HFFc6 (cell line): ENCODE measurements at places on chromosomes 13 and 19. TPM values are rescaled to one million over a fixed set of nuclear protein-coding genes. Genes with fewer than 3 reads are reported as not detected.

RETN gene
- total RNA-seq = not detected in 3 replicates

TPM4 gene
- total RNA-seq = 920 to 1,231 TPM (median 944 TPM) in 3 replicates

- DNase-seq = no peak
Observed at GRCh38 chr13:74442751-74443150, 308.5 kb upstream of the KLF12 start.

GRCh38 chr19:50252111-50252886 lies 48.9 kb downstream of the MYH14 start:
- DNase-seq = no peak

GRCh38 chr19:1067341-1067957 lies 482 bp downstream of the ARHGAP45 start:
- no peak for DNase-seq

- no peak for DNase-seq
Observed at GRCh38 chr13:36382030-36382429, 35.8 kb upstream of the SPART start.

DNA sequence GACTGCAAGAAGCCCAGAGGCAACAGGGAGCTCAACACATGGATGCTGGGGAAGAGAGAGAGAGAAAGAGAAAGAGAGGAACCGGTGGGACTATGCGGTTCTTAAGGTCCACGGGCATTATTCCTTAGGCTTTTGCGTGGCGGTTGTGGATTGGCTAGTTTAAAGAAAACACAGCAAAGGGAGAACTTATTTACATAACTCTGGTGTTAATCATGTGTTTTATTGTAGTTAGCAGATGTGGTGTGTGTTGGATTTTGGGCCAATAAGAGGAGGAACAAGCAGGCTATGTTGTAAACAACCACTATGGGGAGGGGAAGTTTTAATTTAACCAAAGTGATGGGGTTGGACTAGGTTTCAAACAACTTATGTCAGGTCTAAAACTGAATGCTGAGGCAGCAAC lies 275.3 kb upstream of the KLF12 start:
- DNase-seq = no peak

DNA sequence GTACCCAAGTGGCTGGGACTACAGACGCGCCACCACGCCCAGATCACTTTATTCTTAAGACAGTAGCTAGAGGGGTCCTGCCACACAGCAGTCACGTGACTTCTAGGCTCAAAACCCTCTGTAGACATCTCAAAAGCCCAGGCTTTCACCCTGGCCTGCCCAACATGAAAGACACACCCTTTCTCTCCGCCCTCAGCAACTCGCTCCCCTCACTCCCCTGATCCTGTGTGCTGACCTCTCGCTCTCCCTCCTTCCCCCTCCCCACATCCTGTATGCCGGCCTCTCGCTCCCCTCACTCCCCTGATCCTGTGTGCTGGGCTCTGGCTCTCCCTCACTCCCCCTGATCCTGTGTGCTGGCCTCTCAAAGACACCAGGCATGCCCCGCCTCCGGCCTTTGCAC lies 77.4 kb downstream of the SLC15A1 start:
- no peak for DNase-seq

- no peak for DNase-seq
Observed at GRCh38 chr19:49642492-49643035, 555 bp downstream of the SCAF1 start.

- DNase-seq = no peak
Observed at GRCh38 chr13:31521435-31521834, 217.9 kb upstream of the RXFP2 start.

DNA sequence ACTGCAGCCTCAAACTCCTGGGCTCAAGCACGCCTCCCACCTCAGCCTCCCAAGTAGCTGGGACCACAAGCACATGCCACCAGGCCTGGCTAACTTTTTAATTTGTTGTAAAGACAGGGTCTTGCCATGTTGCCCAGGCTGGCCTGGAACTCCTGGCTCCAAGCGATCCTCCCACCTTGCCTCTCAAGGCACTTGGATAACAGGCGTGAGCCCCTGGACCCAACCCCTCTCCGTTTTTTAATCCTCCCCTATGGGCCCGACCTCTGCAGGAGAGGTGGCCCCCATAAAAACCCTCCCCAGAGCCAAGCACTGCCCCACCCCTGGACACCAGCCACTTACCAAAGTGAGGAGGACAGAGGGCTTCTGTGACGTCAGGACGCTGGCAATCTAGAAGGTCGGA lies 28.6 kb downstream of the PEPD start:
- no peak for DNase-seq

DNA sequence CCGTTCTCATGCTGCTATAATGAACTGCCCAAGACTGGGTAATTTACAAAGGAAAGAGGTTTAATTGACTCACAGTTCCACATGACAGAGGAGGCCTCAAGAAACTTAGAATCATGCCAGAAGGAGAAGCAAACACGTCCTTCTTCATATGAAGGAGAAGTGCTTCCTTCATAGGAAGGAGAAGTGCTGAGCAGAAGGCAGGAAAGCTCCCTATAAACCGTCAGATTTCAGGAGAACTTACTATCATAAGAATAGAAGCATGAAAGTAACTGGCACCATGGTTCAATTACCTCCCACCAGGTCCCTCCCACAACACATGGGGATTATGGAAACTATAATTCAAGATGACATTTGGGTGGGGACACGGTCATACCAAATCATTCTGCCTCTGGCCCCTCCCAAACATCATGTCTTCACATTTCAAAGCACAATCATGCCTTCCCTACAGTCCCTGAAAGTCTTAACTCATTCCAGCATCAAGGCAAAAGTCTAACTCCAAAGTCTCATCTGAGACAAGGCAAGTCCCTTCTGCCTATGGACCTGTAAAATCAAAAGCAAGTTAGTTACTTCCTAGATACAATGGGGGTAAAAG lies 10.6 kb downstream of the ACOD1 start:
- DNase-seq = no peak

- DNase-seq = no peak
Observed at GRCh38 chr19:933553-933882, 7.7 kb downstream of the ARID3A start.

- DNase-seq = no peak
Observed at GRCh38 chr13:112558696-112559418, 29.1 kb downstream of the TUBGCP3 start.

DNA sequence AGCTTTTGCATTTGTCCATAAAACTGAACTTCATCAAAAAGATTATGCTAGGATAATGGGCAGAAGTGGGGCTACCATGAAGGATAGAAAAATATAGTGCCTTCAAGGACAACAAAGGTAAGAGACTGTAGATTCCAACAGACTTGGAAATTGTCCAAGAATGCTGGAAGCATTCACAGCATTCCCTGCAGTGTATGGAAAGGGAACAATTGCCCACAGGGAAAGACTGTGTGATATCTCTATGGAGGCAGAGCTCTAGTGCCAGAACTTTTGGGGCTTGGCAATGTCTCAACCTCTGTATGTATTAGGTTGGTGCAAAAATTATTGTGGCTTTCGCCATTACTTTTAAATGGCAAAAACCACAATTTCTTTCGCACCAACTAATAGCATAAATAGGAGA lies 1598.8 kb upstream of the MIR17HG start:
- DNase-seq = no peak

DNA sequence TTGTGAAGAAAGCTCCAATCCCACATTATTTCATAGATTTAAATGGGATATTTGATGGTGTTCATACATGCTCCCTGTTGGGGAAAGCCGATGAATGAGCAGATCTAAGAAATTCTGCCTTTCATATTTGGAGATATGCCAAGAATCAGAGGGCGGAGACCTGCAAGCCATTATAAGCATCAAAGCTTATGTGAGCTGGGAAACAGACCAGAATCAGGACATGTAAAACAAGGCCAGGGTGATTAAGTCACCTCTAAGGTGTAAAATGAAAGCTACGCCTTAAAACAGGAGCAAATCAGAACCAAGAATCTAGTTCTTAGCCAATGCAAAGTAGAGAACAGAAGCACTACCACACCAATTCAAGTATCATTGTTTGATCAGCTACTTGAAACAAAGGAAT lies 392.4 kb downstream of the DCT start:
- no peak for DNase-seq

- no peak for DNase-seq
Observed at GRCh38 chr19:47507012-47507411, 7.9 kb downstream of the NAPA start.

DNA sequence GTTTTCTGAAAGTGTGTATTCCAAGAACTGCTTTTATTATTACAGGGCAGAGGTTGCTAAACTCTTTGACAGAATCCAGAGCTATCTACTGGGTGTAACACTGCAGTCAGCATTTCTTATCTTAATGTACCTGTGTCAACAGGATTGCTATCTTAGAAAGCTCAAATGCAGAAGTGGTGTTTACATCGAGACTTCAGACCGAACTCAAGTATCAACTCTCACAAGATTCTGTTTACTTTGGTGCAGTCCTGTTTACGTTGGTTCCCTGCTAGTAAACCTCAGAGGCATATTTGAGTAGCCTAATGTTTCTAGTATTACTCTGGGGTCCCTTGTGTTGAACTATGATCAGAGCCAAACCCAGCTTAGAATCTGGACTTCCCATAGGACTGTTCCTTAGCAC lies 20.5 kb downstream of the SLC15A1 start:
- no peak for DNase-seq
